ENCODE measurements at places on chromosomes 1 and 21. TPM values are rescaled to one million over a fixed set of nuclear protein-coding genes. Genes with fewer than 3 reads are reported as not detected.

- no peaks in the 10 kb centered on the region for H3K27me3 ChIP-seq
- H3K4me3 ChIP-seq = no peak overlapping the region
- H3K36me3 ChIP-seq = no peaks in the 10 kb centered on the region
- no peak overlapping the region for H3K27ac ChIP-seq
These were observed 971.7 kb upstream of the NCAM2 start for GRCh38 chr21:20026543-20026942.

- peaks cover 14% of the 10 kb centered on the region for H3K27me3 ChIP-seq
- no peak for DNase-seq
- H3K4me1 ChIP-seq = no peaks in the 10 kb centered on the region
- no peak overlapping the region for H3K4me3 ChIP-seq
- H3K27ac ChIP-seq = no peak overlapping the region
These were observed 46.9 kb upstream of the GNG12 start for GRCh38 chr1:67880056-67880601.

DNA sequence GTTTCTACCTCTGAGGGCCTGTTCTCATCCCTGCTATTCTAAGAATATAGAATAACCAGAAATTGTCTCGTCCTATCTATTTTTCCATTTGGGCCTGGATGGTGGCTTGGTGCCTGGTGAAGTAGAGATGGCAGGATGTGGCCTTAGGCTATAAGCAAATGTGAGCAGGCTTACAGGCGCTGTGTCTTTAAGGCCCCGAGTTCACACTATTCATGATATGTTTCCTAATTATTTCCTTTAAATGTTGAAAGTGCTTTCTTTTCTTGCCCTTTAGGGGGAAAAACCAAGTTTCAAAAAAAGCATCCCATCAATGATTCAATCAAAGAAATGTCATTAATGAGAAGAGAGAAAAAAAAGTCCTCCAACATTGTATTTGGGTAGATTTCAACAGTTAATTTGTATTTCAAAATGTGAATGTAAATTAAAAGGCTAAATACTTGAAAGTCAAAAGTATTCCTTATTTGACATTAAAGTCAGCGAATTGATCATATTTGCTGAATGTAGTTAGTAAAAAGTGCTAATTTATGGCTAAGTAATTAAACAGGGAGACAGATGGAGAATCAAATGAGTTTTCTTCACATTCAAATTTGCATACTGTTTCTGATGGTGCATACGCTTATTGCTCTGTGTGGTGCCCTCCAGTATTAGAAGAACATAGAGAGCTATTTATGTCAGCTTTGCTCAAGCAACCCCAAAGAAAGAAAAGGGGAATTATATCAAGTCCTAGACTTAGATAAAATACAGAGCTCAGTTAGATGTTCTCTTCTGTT lies 34.0 kb upstream of the HUNK start:
- no peak overlapping the region for H3K27ac ChIP-seq
- no peaks in the 10 kb centered on the region for H3K36me3 ChIP-seq
- no peak overlapping the region for H3K4me3 ChIP-seq

GRCh38 chr1:67979532-67979931 lies 70.9 kb downstream of the DIRAS3 start:
- peaks cover 1% of the 10 kb centered on the region for H3K27me3 ChIP-seq
- no peak overlapping the region for H3K4me3 ChIP-seq
- no peak overlapping the region for H3K27ac ChIP-seq
- H3K36me3 ChIP-seq = no peaks in the 10 kb centered on the region
- no peak for DNase-seq

DNA sequence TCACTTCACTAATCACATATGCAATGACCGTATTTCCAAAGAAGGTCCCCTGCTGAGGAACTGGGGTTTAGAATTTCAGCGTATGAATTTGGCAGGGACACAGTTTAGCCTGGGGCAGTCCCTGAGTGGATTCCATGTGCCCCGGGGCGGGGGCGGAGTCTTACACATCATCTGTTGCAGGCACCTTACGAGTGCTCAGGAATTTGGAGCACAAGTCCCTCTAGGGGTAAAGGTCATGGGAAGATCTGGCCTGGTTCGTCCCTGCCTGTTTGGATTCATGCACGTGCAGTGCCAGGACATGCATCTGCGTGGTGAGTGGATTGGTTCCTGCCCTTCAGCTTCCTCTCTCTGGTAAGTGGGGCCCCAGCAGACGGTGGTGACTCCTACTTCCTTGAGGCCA lies 208.3 kb upstream of the C1orf174 start:
- no peak for DNase-seq
- H3K27me3 ChIP-seq = peaks cover 4% of the 10 kb centered on the region
- no peaks in the 10 kb centered on the region for H3K36me3 ChIP-seq
- H3K27ac ChIP-seq = no peak overlapping the region
- H3K4me3 ChIP-seq = no peak overlapping the region

- peaks cover 4% of the 10 kb centered on the region for H3K27me3 ChIP-seq
- no peaks in the 10 kb centered on the region for H3K4me1 ChIP-seq
- DNase-seq = no peak
- no peak overlapping the region for H3K4me3 ChIP-seq
These were observed 111.0 kb downstream of the KCNJ6 start for GRCh38 chr21:37805266-37805665.

GRCh38 chr1:32246888-32247273 lies at the start of gene FAM167B:
TSS of gene FAM167B (plus strand) at chr1:32247222. CDS start at chr1:32247422, 200 bp downstream.
- peaks cover 46% of the 10 kb centered on the region for H3K4me1 ChIP-seq
- DNase-seq = no peak
- no peaks in the 10 kb centered on the region for H3K27me3 ChIP-seq
- peak within 1 kb of the TSS; percentile 95 for H3K27ac ChIP-seq
- H3K36me3 ChIP-seq = peaks cover 10% of the 10 kb centered on the region

DNA sequence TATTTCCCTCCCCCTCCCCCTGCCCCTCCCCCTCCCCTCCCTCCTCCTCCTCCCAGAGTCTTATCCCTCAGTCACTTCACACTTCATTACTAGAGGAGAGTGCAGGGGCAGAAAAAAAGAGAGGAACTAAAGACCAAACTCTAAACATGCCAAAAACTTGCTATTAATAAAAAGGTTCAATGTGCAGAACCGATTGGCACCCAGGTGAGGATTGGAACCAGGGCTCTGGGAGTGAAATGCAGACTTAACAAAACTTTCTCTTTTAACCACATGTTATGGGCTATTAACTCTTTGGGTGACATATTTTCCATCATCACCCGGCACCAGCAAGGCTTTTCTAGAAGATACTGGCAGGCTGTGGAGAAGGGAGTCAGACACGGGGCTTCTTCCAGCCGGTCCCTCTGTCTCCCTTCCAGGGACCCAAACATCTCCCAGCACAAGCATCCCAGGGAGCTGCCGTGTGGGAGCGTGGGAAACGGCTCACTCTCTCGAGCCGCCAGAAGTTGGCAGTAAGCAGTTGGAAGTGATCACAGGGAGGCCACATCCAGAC lies 13.6 kb downstream of the NID1 start:
- no peak overlapping the region for H3K4me3 ChIP-seq
- no peaks in the 10 kb centered on the region for H3K36me3 ChIP-seq

The SERTAD4 gene
- not detected for total RNA-seq

The RGS8 gene
- not detected for total RNA-seq

The UBL4B gene
- not detected for total RNA-seq

The GPR153 gene
- 0.41 TPM for total RNA-seq

The ZMYND12 gene
- total RNA-seq = 1.4 TPM
